ENCODE measurements at places on chromosomes 5 and 9.
A peak's percentile ranks its signal among the peaks of the same experiment; 100 is the strongest.

DNA sequence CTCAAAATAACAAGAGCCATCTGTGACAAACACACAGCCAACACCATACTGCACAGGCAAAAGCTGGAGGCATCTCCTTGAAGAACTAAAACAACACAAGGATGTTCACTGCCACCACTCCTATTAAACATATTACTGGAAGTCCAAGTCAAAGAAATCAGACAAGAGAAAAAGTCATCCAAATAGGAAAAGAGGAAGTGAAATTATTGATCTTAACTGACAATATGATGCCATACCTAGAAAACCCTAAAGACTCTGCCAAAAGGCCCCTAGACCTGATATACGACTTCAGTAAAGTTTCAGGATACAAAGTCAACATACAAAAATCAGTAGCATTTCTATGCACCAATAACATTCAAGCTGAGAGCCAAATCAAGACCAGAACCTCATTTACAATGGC, 30.0 kb upstream of the MACIR start:
- no peak for DNase-seq

DNA sequence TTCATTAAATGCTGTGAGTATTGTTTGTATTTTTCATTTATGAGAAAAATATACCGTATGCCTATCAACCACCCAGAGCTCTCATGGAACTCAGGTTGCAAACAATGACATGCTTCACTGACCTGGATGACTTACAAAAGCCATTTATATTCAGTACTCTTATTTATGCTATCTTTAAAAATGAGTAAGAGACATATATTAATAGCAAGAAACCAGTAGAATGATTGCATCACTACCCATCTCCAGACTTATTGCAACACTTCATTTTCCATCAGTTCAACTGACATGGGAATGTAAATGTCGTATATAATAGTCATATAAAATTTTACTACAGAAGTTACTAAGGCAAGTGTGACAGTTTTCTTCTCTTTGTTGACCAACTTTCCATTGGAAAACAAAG, 69.1 kb downstream of the OTP start:
- no peak for DNase-seq

DNA sequence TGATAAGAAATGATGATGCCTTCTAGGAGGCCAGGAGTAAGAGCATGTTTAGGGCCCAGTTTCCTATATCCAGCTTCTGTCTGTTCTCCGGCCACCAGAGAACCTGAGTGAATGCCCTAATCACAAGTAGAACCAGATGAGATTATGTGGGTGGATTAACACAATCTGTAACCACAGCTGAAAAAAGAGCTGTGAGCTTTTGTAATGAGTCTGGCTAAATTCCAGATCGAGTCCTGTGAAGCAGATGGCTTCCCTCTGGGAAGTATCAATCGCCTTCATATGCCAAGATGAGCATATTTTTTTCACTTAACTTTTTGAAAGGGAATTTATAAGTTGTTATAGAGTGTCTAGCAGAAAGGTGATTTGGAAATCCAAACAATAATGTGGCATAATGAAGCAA, 99.8 kb downstream of the NNT start:
- DNase-seq = peak; percentile 23

DNA sequence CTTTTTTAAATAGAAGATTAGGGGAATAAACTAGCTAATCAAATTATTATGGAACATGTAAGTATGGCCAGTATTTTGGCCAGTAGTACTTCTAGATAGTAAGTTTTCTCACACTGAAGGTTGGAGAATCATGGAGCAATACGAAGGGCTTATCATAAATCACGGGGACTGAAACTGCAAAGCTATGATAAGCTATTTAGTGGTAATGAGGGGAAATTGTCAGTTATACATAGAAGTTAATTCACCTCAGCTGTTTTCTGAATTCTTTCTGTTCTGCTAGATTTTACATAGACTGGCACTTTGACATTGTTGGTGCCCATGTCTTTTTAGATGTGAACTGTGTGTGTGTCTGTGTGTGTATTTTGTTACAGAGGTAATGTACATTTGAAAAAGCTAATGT, 34.5 kb upstream of the FAM151B start:
- no peak for DNase-seq

DNA sequence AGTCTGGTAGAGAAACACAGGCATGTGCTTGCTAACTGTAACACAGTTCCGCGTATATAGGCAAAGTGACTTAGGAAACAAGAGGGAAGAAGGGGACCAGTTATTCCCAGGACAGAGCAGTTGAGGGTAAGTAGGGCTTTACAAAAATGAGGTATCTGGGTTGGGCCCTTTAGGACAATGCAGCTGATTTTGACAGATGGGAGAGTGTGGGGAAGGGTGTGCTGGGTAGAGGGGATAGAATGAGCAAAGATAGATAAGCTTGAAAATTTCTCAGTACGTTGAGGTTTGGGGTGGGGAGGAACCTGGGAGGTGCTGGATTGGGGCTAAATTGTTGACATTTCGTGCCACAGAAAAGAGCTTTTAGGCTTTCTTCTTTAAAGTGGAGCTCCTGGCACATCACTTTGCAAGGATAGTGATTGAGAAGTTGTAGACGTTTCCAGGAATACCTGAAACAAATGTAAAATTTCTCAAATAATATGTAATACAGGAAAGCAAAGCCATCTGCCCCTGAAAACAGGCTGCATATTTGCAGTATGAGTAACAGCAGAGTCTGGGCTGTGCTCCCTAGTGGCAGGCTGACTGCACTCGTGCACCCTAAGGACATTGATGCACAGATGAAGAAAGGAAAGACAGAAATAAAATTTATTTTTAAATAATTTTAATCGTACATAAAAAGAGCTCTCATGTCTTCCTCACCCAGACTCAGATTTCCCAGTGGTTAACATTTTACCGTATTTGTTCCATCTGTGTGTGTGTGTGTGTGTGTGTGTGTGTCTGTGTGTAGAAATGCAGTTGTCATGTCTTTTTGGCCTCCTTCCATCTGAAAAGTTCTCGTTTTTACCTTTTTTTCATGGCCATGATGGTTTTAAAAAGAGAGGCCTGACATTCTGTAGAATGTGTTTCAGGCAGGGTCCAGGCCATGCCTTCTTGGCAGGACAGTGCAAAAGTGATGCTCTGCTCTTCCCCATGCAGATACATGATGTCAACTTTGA, 144.9 kb upstream of the DMRT1 start:
- DNase-seq = peak; percentile 76

DNA sequence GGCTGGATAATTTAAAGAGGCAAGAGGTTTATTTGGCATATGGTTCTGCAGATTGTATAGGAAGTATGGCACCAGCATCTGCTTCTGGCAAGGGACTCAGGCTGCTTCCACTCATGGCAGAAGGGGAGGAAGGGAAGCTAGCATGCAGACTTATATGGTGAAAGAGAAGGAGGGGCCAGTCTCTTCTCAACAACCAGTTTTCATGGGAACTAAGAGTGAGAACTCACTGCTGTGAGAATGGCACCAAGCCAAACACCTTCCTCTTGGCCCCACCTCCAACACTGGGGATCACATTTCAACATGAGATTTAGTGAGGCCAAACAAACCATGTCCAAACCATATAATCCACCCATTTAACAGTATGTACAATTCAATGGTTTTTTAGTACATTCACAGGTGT, 113.3 kb upstream of the SHB start:
- DNase-seq = no peak

DNA sequence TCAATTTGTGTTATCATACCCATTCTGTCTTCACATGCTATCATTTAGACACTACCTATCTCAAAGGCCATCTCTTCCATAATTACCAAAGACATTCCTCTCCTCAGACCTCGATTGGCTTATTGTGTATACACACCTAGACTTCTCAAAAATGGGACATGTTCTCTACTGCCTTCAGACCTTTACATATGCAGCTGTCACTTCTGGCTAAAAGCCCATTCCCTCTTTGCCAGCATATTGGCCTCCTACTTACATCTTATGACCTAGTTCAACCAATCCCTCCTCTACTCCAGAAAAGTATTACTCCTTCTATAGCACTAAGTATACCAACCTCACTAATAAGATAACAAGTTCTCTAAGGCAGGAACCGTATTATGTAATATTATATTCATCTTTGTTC, 84.4 kb downstream of the RAPGEF6 start:
- no peak for DNase-seq

DNA sequence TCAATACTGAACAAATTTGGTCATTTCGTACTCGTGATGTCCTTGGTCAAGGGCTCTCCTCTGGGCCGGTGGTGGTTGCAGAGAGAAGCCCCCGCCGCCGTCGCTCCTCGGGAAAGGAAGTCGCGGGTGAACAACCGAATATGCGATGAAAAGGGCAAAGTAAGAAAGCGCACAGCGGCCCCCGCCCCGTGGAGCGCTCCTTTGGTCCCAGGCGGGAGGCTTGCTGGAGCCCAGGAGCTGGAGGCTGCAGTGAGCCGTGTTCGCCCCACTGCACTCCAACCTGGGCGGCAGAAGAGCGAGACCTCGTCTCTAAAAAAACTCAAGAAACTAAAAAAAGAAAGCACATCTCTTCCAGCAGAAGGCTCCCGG, 108.4 kb upstream of the LARP1 start:
- no peak for DNase-seq

GRCh38 chr5:138602371-138603000, 27.3 kb upstream of the HSPA9 start:
- DNase-seq = no peak

- DNase-seq = peak; percentile 88
Observed at GRCh38 chr5:175347027-175347426, 97.0 kb downstream of the DRD1 start.

DNA sequence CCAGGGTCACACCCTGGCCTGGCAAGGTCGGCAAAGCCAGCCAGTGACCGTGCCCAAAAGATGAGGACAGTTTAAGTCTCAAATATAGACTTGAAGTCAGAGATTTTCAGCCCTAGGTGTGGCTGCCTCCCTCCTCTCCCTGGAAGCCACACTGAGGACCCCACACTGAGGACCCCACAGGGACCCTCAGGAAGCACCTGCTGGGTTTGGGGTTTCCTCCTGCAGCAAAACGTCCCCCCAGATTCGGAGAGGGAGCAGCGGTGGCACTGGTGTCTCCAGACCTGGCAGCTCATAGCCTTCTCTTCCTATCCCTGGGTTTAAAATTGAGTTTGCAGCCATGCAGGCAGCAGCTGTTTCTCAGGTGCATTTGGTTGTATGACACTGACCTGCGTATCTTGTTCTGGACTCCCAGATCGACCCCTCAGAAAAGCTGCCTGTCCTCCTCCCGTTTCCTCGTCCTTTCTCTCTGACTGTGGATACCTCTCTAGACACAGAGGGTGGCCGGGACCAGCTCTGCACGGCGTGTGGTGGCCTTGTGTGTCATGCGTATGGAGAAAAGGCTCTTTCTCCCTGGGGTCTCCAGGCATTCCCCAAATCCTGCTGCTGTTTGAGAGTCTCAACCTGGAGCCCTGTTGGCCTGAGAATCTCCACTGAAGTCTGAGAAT, 36.6 kb downstream of the MRPL36 start:
- DNase-seq = no peak

GRCh38 chr9:17807613-17808282, 228.9 kb downstream of the SH3GL2 start:
- DNase-seq = no peak

- no peak for DNase-seq
Observed at GRCh38 chr5:67253911-67254310, 57.3 kb upstream of the CD180 start.

DNA sequence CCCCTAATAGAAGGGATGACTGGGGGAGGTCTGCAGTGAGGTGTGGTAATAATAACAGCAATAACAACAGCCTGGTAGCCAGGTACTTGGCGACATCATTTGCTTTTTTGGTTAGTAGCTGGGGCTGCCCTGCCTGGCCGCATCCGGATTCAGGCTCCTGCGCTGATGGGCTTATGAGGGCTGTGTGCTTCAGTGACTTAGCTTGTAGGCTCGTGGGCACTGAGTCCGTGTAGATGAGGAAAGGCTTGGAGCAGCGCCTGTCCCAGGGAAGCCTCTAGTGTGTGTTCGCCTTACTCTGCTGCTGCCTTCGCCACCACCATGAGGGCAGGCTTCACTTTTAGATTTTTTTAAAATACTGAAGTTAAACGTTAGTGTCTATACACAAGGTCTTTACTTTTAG, 4.5 kb downstream of the NDUFS6 start:
- no peak for DNase-seq

DNA sequence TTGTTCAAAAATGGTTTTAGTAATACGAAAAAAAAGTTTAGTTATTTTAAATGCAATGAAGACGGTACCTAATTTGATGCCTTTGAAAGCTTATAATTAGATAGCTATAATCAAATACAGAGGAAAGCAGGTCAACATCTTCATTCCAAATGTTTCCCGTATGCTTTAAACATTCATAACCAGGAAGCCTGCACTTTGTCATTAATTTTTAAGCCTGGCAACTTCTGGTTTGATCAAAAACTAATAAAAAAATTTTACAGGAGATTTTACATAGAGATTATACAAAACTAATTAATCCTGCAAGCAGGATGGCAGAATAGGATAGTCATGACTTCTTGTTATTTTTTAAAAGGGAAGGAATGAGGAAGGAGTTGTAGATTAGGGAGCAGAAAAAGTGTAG, 353.0 kb downstream of the FBXL17 start:
- no peak for DNase-seq
